ENCODE measurements at places on chromosomes 7 and 10. TPM values are rescaled to one million over a fixed set of nuclear protein-coding genes. Genes with fewer than 3 reads are reported as not detected.

DNA sequence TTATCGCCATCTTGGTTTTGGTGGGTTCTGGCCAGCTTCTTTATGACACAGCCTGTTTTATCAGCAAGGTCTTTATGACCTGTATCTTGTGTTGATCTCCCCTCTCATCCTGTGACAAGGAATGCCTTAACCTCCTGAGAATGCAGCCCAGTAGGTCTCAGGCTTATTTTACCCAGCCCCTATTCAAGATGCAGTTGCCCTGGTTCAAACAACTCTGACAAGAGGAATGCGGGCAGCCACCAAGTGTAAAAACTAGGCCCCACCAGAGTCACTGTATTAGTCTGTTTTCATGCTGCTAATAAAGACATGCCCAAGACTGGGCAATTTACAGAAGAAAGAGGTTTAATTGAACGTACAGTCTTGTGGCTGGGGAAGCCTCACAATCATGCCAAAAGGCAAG, 671.3 kb downstream of the SORCS1 start:
- no peak for DNase-seq
- H3K4me1 ChIP-seq, result no peaks in the 10 kb centered on the region
- H3K4me3 ChIP-seq, result no peak overlapping the region
- no peaks in the 10 kb centered on the region for H3K36me3 ChIP-seq

GRCh38 chr10:49395741-49396665, at the start of gene DRGX:
DRGX (minus strand) TSS chr10:49396089; CDS start chr10:49395440, 649 bp downstream.
- no peak within 1 kb of the TSS for H3K27ac ChIP-seq
- no peak within 1 kb of the TSS for H3K4me3 ChIP-seq
- H3K4me1 ChIP-seq, result peaks cover 34% of the 10 kb centered on the region
- H3K27me3 ChIP-seq, result peaks cover 81% of the 10 kb centered on the region

DNA sequence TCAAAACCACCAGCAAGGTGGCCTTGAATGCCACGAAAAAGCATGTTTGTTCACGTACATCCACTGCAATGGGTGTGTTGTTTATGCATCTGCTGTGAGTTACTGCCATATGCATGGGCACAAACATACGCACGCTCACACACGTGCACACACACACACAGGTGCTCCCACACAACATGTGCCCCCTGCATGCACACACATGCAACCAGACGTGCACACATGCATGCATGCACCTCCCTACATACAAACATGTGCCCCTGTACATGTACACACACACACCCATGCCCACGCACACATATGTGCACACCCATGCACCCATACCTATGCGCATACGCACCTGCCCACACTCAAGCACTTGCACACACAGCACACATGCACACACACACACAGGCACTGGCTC, 10.1 kb upstream of the DMBT1 start:
- H3K4me3 ChIP-seq, result no peak overlapping the region
- no peaks in the 10 kb centered on the region for H3K36me3 ChIP-seq
- no peaks in the 10 kb centered on the region for H3K4me1 ChIP-seq
- H3K27me3 ChIP-seq, result no peaks in the 10 kb centered on the region
- H3K27ac ChIP-seq, result no peak overlapping the region

- no peaks in the 10 kb centered on the region for H3K27me3 ChIP-seq
- peak overlapping the region; percentile 72 for H3K27ac ChIP-seq
- H3K4me3 ChIP-seq, result no peak overlapping the region
- no peaks in the 10 kb centered on the region for H3K4me1 ChIP-seq
- DNase-seq, result no peak
- H3K36me3 ChIP-seq, result no peaks in the 10 kb centered on the region
These were observed 222.5 kb downstream of the AHR start for GRCh38 chr7:17520941-17521340.

DNA sequence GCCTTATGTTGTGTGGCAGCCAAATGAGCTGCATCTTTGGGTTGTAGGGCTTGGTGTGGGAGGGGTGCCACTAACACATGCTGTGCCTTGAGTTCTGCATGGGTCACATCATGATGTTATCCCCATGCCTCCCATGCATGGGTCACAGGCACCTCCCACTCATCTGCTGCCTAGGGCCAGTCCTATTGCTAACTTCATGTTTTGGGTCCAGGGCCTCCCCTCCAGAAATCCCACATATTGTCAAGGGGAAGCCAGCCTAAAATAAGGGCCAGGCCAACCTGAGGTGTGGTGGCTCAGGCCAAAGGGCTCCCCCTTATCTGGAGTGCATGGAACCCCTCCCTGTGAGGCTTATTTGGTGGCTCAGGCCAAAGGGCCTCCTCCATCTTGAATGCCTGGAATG, 299.0 kb downstream of the RPS24 start:
- H3K36me3 ChIP-seq, result no peaks in the 10 kb centered on the region
- DNase-seq, result no peak
- H3K4me3 ChIP-seq, result no peak overlapping the region
- H3K4me1 ChIP-seq, result peaks cover 16% of the 10 kb centered on the region
- H3K27me3 ChIP-seq, result no peaks in the 10 kb centered on the region

Gene GRB10
- total RNA-seq, result 38.2 TPM

Gene FXYD4
- total RNA-seq, result not detected

Gene ZNF277
- total RNA-seq, result 19.0 TPM

Gene FRAT1
- total RNA-seq, result 4.8 TPM

Gene MACROH2A2
- 14.8 TPM for total RNA-seq

Gene LRRC17
- total RNA-seq, result 2.7 TPM
